ENCODE measurements at places on chromosomes 3 and 15.

GRCh38 chr3:73653877-73654276 is 29.1 kb upstream of the PDZRN3 start:
- DNase-seq, result no peak

DNA sequence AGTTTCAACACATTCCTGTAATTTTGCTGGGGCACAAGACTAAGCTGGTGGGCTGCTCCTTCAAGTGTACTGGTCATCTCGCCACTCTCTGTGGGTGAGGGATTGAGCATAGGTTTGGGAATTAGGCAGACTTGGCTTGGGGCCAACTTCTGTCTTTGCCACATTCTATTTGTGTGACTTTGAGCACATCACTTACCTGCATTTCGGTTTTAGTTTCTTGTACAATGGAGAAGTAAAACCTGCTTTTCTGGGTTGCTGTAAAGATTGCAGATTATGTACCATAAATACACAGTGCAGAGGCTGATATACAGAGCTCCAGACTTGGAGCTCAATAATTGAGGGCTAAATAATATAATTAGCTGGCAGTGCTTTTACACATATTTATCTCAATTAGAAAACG is 162.1 kb downstream of the C3orf38 start:
- no peak for DNase-seq

DNA sequence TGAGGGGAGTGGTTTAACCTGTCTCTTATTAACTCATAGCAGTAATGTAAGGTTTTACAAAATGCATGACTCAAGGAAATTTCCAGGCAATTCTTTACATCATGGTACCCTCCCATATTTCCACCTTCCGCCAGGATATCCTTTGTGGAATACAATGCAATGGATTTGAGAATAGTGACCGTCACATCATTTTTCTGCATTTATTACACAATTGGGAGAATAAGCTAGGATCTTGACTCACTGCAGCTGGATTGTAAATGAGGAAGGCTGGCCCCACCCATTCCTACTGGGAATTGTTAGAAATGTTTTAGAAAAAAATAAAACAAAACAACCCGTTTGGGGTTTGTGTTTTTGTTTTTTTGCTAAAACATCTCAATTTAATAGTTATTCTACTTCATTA is 97.4 kb downstream of the IMPG2 start:
- DNase-seq, result no peak

- no peak for DNase-seq
These were observed 523.6 kb downstream of the NTRK3 start for GRCh38 chr15:87732976-87733375.

- no peak for DNase-seq
These were observed 22.7 kb downstream of the ATP6V1A start for GRCh38 chr3:113769551-113769950.

- no peak for DNase-seq
These were observed 76.4 kb downstream of the ZPLD1 start for GRCh38 chr3:102511168-102511567.

DNA sequence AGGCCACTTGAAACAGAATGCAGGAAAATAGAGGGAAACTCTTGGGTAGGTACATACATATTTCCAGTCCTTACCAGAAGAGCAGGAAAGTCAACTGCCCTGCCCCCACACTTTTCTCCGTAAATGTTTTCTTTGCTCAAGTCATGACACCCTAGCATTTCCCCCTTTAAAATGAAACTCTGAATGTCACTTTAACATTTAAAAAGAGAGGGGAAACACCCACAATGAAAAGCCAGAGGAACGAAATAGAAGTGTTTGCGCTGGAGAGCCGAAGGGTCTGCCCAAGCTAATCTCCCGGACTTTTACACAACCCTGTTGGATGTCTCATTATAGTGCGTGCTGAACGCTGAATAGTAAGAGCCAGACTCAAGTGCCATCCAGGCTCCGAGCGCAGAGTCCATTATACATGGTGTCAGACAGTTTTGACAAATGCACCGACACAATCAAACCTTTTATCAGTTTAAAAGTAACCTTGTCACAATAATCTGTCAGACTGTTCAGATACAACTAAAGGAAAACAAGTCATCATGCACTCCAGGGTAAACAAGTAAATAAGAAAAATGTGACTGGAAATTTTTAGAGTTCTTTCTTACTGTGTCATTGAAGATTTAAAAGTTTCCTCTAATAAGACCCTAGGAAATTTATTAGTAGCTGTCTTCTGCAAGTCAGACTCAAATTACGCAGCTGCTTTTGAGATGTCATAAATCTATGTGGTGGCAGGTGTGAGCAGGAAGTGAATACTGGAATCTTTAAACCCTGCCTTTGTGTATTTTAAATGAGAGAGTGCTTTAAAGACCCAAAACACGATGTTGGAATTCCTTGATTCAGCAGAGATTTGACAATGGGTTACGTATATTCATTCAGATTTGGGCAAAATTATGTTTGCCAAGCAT is 159.8 kb downstream of the RBMS3 start:
- DNase-seq, result no peak

GRCh38 chr15:31434588-31435260 is 108.1 kb downstream of the KLF13 start:
- peak; percentile 63 for DNase-seq

GRCh38 chr3:123755085-123755484 is 129.0 kb downstream of the MYLK start:
- DNase-seq, result no peak

GRCh38 chr3:128330214-128330842 is 136.4 kb downstream of the DNAJB8 start:
- no peak for DNase-seq

GRCh38 chr3:119098619-119099222 is 47.2 kb upstream of the TEX55 start:
- DNase-seq, result no peak

DNA sequence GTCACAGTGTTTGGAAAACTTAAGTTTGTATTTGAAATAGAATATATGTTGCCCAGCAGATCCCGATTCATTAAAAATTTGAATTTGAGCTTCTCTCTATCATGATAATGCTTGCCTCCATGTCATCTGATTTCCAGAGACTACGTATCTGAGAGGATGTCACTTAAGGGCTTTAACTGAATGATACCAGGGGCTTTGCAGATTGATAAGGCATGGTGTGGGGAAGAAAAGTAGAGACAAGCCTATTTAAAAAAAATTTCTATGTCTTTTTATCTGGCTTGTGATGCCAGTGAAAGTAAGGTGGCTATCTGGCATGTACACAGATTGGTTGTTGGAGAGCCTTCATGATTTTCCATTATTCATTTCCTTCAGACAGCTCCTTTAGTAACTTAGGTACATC is 72.7 kb downstream of the UBE2E2 start:
- DNase-seq, result no peak

GRCh38 chr3:174342941-174343501 is 516.1 kb upstream of the NAALADL2 start:
- DNase-seq, result no peak

DNA sequence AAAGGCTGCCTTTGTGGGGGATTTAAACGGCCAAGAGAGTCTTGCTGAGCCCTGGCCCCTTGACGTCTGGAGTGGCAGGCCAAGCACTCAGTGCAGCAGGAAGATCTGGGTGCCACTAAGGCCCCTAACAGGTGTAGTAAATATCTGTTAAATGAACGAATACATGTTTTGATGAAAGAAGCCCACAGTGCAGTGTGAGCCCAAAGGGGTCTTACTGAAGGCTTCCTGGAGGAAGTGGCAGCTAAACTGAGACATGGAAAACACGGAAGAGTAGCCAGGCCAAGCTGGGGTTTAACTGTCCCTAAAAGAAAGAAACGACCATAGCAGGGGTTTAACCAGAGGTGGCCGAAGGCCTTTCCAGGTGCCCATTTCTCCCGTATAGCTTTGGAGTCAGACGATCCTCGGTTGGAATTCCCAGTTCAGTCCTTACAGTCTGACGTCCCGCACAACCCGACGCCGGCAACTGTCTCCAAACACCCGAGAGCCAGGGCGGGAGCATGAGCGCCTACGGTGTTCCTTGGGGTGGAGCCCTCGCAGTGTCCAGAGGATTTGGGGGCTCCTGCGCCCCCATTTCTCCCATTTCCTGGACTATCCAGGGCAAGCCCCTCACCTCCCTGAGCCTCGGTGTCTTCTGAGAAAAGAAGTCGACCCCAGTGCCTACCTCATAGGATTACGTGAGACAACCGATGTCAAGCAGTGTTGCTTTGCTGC is 910 bp upstream of the ABHD6 start:
- DNase-seq, result no peak

DNA sequence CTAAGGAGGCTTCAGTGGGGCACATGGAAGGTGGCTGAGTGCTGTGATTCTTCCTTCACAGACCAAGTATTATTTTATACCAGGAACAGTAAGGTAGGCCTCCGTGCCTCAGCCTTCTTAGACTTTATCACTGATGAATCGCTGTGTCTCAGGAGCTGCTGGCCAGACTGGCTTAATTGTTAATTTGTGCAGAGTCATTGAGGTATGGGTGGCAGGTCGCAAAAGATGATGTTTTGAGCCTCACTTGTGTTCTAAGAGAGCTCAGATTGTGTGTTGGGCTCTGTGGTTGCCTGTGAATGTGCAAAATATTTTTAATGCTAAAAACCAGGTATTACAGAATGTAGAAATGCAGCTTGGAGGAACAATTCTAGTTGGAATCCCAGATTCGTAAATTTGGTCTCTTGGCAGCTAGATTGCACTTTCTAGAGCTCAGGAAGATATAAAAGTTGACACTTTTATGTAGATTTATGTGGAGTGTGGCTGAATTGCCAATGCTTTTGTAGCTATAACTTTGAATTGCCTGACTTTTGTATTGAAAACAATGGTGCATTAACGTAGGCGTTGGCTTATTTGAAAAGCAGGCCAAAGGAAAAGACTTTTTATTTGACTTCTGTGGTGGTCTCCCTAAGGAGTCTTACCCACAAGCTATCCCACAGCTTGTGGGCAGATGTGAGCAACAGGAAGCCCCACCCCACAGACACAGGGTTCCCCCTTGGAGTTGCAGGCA is 53.4 kb downstream of the LARS2 start:
- DNase-seq, result no peak

DNA sequence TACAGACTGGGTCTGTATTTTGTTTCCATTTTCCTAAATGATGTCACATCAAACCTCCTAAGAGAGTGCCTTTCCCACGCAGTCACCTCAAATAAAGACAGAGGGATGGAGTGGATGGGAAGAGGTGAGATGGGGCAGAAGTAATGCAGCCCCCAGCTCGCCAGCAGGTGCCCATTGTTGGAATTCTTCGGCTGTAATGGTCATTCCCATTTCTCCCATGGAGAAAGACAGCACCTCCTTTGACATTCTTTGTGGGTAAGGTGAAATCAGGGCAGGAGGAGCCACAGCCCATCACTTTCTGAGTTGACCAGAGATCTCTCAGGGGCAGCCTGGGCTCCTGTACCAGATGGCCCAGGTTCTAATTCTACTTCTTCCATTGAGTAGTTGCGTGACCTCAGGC is 84.4 kb upstream of the NR2F2 start:
- no peak for DNase-seq

GRCh38 chr15:43859546-43859945 is 32.7 kb downstream of the WDR76 start:
- DNase-seq, result no peak

- no peak for DNase-seq
These were observed 543.7 kb upstream of the ADAMTS9 start for GRCh38 chr3:65231544-65231943.

DNA sequence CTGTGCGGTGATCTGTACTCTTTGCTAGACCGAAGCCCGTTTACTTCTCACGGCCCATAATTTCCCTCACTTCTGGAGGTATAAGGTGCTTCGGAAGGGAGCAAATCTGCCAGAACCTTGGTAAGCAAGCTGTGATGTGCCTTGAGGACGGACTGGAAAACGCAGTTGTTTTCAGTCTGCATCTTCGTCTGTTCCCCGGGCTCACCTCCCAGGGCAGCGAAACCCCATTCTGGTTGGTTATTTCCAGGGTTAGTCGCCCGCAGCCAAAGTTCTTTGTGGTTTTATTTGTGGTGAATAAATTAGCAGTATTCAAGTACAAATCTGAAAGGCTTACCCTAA is 401 bp downstream of the RAMAC start:
- no peak for DNase-seq

DNA sequence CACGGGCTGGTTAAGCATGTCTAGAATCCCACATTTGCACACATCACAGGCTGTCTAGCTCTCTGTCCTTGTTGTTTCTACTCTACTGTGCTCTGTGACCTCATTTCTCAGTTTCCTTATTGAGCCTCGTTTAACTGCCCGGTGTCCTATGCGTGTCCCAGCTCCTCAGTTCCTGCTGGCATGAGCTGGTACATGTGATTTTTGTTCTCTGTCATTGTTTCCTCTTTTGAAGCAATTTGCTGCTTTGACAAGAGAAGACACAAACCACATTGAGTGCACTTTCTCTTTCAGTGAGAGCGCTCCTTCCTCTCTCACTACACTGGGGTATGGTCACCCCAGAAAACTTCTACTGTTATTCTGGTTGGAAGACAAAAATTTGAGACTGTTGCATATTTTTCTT is 563.5 kb downstream of the PDCD6IP start:
- DNase-seq, result no peak

GRCh38 chr3:35187908-35188307 is 451.4 kb upstream of the ARPP21 start:
- DNase-seq, result no peak

- no peak for DNase-seq
These were observed 25.2 kb downstream of the RAB5A start for GRCh38 chr3:19972054-19972453.

GRCh38 chr3:141015481-141015880 is 35.7 kb upstream of the SPSB4 start:
- no peak for DNase-seq

GRCh38 chr3:39208463-39209055 is 16.2 kb upstream of the XIRP1 start:
- no peak for DNase-seq

GRCh38 chr3:18505056-18505455 is 79.9 kb upstream of the SATB1 start:
- no peak for DNase-seq

- DNase-seq, result no peak
These were observed 239.5 kb downstream of the CHL1 start for GRCh38 chr3:436053-436452.

GRCh38 chr15:96270581-96271172 is 59.8 kb upstream of the NR2F2 start:
- DNase-seq, result no peak

DNA sequence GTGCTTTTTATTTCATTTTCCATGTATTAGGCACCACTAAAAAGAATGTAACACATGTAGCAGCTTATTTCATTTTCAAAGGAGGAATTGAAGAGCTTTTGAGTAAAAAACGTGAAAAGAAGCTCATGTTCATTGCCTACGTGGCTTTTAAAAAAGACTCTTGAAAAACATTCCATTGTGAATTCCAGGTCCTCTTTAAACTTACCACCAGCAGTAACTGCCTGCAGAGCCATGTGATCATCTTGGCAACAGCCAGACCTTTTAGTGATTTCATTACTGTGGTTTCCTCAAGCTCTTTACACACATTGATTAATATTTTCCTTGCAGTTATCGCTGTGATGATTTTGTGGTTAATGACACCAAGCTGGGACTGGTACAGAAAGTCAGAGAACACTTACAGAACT is 43.8 kb upstream of the FBXL22 start:
- DNase-seq, result no peak

Data from stimulated activated CD4-positive, alpha-beta T cell treated with anti-CD3 and anti-CD28 coated beads, Interleukin-15, amount 100 ng/mL, for 1 hour (primary cell).